ENCODE measurements at places on chromosomes 5 and 9.

DNA sequence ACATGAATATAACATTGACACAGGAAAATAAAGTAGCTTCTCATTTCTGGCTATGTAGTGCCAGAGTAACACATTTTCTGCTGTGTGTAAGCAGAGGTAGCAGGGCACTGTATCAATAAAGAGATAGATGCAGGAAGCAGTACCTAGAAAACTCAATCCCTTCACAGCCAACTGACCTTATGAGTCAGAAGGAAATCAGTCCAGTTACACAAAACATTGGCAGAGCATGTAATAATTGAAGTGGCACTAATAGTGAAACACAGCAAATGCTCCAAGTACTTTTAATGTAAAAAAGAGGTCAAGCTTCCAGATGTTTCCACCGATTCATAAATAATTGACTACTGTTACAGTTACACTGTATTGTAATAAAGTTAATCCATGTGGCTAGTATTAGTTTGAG lies 706.6 kb downstream of the EFNA5 start:
- DNase-seq, result no peak

DNA sequence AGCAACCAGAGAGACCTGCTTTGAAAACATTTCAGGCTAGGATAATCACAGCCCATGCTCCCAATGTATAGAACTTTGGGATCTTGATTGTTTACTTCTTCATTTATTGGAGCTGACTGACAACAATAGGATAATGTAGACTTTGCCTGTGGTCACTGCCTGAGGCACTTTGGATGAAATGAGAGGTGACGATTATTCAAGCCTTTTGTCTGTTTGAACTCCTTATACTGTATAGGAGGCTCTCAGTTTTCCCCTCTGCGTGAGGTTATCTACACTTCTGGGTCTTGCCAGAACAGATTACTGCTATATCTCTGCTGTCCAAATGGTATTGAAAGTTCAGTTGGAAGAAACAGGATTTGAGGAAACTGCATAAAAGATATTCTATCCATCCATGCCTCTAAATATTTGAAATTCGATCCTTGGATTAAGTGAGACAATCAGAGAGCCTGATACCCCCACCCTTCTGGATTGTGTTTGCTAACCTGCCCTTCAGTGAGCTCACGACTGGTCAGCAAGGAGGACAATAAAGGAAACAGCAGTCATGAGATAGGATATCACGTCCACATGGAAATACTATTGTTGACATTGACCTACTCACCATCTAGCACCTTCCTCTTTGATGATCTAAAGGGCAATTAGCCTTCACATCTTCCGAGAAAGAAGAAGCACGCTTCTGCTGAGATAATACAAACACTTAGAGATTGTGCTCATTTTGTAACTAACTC lies 98.1 kb downstream of the DOCK8 start:
- DNase-seq, result no peak

GRCh38 chr5:98309785-98310598 lies 463.5 kb upstream of the RGMB start:
- DNase-seq, result no peak

- no peak for DNase-seq
These were observed 603.3 kb downstream of the KIF4B start for GRCh38 chr5:155616779-155617392.

Measured in DMS 273 treated with DMSO at 0.1 percent for 48 hours (cell line).